ENCODE measurements at places on chromosomes 3 and 15.

GRCh38 chr3:17656264-17656663 is 86.2 kb downstream of the TBC1D5 start:
- DNase-seq, result no peak

- DNase-seq, result no peak
Measured at GRCh38 chr3:120536642-120537041, 59.5 kb upstream of the NDUFB4 start.

DNA sequence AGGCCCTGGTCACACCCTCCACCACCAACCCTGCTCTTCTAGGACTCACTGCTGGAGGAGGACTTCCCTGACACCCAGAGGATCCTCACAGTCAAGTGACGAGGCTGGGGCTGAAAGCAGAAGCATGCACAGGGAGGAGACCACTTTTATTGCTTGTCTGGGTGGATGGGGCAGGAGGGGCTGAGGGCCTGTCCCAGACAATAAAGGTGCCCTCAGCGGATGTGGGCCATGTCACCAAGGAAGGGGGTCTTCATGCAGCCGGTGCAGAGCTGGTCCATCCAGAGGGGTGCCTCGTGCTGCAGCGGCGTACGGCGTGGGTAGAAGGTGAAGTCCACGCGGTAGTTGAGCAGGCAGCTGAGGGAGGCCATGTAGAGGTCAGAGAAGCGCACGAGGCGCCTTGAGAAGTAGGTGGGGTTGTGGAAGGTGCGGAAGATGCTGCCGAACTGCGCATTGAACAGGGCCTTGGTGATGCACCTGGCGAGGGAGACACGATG is 9.4 kb downstream of the NT5DC2 start:
- no peak for DNase-seq

DNA sequence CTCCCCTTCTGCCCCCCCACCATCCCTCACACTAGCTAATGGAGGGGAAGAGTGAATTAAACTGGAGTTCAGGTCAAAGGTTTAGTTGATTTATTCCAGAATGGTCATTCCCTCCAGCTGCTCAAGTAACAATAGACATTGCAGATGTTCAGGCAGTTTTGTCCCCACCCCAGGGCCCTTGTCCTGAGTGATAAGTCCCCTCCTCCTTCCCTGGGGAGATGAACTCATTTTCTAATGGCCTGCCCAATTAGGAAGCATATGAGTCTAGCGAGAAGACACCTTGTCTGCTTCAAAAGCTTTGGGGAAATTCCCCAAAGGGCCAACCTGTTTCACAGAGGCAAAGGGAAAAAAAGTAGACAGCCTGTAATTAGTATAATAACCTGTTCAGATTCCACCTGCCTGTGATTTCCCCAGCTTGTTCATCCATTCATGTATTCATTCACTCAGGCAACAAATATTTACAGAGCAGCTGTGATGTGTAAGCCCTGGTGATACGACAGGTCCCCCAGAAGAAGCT is 165.3 kb downstream of the SHQ1 start:
- no peak for DNase-seq

GRCh38 chr15:74364936-74365597 is 2.4 kb downstream of the CYP11A1 start:
- DNase-seq, result peak; percentile 41

DNA sequence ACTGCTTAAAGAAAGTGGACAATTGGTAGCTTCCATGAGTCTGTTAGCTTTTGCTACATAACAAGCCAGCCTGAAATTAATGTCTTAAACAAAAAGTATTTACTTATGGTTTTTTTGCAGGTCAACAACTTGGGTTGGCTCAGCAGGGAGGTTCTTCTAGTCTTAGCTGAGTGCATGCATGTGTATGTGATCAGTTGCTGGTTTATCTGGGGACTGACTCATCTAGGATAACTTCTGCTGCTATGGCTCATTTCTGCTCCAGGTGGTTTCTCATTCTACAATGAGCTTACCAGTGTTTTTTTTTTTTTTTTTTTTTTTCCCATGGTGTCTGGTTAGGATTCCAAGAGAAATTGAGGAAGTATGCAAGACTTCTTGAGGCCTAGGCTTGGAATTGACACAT is 244.7 kb downstream of the NSUN3 start:
- DNase-seq, result no peak

DNA sequence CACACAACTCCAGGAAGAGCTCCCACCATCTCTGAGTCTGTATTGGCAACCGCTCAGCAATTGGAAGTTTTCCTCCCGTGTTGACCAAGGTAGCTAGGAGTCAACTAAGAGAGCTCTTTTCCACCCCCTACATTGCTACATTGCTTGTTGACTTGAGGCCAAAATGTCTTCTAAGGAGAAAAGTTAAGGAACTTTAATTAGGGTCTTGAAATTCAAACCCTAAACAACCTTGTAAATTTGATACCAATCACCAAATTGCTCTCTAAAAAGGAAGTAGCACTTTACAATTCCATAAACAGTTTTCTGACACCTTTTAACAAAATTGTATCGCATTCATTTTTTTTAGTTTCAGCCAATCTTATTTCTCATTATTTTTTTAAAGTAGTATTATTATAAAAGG is 35.5 kb upstream of the ST3GAL6 start:
- no peak for DNase-seq

GRCh38 chr15:51483985-51484384 is 138.6 kb downstream of the DMXL2 start:
- no peak for DNase-seq

DNA sequence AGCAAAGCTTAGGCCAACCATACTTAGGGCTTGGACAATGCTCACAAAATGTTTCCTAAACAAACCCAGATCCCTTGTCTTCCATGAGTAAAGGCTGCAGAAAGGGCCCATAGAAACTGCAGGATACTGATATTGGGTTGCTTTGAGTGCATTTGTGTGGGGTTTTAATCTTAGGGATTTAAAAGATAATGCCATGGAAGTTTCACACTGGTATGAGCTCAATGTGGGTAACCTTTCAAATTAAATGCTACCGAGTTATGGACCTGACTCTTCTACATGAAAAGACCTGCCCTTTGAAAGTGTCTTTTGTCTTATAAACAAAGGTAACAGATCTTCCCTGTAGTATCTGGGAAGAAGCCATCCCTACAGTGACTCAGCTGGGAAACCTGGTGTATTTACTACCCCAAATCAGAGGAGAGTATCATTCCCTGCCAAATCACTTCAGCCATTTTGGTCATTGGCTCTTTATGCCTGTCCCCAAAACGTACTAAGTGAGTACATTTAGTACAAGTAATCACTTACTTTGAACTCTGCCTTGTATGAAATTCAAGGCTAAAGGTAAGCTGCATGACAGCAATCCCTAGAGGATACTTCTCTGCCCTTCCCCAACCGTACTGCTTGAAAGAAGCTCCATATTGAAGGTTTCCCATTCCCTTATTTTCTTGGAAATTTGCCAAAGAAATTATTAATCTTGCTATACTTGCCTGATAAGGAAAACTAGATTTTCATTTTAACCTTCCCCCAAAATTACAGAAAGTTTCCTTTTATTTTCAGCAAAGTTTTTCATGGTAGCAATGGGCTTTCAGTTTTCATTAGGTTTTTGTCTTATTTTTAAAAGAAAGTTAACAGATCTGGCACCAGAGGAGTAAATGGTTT is 7.2 kb downstream of the TM4SF1 start:
- no peak for DNase-seq

GRCh38 chr3:128236657-128237056 is 83.4 kb downstream of the EEFSEC start:
- no peak for DNase-seq

- peak; percentile 56 for DNase-seq
Measured at GRCh38 chr15:85618956-85619491, 175.7 kb downstream of the KLHL25 start.

GRCh38 chr15:82186719-82187406 is 75.7 kb downstream of the EFL1 start:
- no peak for DNase-seq

Measured in H9 (cell line).